Iris pigment epithelial cell (primary cell): ENCODE measurements at places on chromosomes 2 and 18.
A peak's percentile ranks its signal among the peaks of the same experiment; 100 is the strongest.

- DNase-seq = peak; percentile 69
Measured at GRCh38 chr2:234289834-234290590, 206.9 kb downstream of the ARL4C start.

- no peak for DNase-seq
Measured at GRCh38 chr2:39821871-39822270, 42.8 kb upstream of the THUMPD2 start.

DNA sequence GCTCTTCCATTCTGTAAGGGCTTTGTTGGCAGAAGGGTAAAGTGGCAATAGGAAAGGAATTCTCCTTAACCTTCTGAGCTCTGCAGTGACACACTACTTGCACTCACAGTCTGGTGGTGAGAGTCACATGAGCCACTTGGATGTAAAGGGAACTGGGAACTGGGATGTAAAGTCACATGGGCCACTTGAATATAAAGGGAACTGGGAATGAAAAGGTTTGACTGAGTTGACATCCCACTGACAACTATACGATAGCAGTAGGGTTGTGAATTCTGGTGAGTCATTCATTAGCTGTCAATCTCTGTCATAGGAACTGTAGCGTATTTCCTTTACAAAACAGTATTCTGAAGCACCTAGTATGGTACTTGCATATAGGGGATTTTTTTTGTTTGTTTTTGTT, 5.5 kb downstream of the RPE start:
- DNase-seq = peak; percentile 5

- DNase-seq = peak; percentile 46
Measured at GRCh38 chr18:10928011-10928771, 221.2 kb downstream of the PIEZO2 start.

GRCh38 chr2:190986221-190986953, 27.6 kb downstream of the STAT1 start:
- no peak for DNase-seq

- no peak for DNase-seq
Measured at GRCh38 chr18:43702399-43702798, 425.1 kb upstream of the SYT4 start.

DNA sequence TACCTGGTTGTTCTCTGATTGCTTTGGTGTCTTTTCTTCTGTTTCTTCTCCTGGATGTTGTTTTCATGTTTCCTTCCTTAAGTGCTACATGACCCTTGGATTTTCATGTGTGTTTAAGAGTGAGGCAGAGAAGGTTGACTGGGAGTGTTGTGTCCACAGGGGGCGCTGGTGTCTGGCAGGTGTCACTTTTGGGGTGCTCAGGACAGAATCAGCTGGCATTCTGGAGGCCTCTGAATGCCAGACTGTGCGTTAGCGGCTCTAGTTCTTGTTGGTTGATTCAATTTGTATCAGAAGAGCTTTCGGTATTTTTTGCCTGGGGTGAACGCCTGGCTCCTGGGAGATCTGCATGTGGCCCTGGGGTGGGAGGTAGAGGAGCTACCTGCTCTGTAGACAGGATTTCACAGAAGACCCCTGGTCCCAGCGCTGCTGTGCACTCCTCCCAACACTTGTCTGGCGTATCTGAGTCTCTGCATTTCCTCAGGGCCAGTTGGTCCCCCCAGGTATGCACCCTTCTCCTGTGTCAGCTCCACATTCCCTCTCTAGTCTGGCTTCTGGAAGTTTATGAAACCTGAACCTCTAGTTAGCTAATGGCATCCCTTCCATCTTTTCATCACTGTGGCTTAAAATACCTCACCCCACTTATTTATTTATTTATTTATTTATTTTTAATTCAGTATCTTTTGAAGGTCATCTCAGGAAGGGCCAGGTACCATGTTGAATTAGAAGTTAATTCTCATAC, 1.1 kb downstream of the GREB1 start:
- DNase-seq = no peak

- no peak for DNase-seq
Measured at GRCh38 chr2:5359397-5359796, 332.8 kb upstream of the SOX11 start.

DNA sequence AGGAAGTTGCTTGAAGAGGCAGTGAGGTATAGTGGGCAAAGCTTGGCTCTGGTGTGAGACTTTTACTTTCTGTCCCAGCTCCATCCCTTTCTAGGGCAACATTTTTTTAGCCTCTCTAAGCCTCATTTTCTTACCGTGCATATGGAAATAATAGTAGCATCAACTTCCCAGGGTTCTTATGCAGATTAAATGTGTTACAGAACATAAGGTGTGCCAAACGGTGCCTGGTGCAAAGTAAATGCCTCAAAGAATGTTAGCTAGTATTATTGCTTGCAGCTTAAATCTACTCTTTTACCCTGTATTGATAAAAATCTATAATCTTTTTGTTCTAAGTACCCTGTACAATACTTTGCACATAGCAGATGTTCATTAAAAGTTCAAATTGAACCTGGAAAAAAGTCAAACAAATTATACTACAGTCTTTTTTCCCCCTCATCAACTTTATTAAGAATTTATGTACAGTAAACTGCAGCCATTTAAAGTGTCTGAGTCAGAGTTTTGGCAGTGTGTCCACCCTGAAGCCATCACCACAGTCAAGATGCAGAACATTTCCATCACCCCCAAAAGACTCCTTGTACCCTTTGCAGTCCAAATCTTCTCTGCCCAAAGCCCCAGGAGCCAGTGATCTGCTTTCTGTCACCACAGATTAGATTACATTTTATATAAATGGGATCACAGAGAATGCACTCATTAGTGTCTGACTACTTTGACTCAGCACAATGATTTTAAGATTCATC, 10.6 kb downstream of the MAPRE2 start:
- DNase-seq = no peak

DNA sequence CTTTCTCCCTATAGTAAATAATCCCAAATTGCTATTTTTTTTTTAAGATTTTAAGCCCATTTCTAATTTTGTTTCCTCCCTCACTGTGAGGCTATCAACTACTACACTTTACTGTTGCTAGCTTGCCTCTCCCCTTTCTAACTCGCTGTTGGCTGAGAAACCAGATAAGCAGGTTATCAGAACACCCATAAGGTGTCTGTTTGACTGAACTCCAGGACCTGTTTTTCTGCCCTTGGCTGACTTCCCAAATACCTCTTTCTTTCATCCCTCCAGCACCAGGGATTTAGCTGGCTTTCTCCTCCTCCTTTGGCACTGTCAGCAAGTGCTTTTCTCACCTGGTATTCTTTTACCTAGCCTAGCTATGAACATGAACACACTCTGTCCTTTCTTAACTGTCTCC, 11.1 kb downstream of the TRAK2 start:
- no peak for DNase-seq

DNA sequence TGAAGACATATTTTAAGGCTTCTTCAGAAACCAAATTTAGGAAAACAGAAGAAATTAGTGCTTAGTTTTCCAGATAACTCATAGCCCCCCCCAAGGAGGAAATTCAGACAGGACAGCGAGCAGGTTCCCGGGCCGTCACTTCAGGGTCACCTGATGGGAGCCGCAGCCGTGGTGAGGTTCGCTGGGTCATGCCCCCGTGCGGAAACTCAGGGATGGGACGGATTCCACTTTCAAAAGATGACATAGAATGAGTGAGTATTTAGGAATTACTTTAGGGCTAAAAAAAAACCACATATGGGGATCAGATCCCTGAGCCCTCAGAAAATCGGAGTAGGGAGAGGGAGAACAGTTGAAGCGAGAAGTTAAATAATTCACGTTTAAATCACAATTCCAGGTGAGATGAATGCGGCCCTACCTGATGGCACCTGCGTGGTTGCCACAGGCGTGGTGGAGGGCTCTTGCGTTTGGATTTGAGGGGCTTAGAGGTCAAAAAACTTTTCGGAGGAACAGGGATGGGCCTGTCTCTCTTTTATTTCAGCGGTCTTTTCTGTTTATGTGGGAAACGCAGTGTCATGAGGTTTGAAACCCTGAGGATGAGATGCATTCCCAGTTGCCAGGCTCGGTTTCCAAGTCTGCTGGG, 114.4 kb downstream of the NFATC1 start:
- no peak for DNase-seq

- DNase-seq = no peak
Measured at GRCh38 chr2:62362561-62362960, 143.4 kb downstream of the TMEM17 start.
